ELR (cell line): ENCODE measurements at places on chromosomes 2 and 18.
A peak's percentile ranks its signal among the peaks of the same experiment; 100 is the strongest.

- peak; percentile 6 for DNase-seq
Observed at GRCh38 chr2:7685342-7686015, 768.3 kb downstream of the RNF144A start.

GRCh38 chr2:221050020-221050795 lies 521.9 kb downstream of the EPHA4 start:
- DNase-seq: no peak

DNA sequence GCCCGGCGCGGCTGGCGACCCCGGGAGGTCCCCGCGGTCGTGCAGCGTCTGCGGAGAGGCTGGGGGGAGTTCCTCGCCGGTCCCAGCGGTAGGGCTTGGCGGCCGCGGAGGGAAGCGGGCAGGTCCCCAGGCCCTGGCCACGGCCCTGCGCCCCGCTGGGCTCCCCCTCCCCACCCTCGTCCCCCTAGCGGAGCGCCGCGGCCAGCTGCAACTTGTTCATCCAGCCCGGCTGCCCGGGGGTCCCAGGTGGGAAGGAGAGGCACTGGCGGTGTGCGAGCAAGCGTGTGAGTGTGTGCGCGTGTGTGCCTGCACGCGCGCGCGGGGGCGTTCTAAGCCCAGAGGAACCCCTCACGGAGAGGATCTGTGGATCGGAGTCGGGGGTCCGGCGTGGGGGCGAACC lies 1.3 kb downstream of the PTPRM start:
- DNase-seq: peak; percentile 57

GRCh38 chr2:226526716-226527115 lies 272.9 kb downstream of the IRS1 start:
- no peak for DNase-seq

DNA sequence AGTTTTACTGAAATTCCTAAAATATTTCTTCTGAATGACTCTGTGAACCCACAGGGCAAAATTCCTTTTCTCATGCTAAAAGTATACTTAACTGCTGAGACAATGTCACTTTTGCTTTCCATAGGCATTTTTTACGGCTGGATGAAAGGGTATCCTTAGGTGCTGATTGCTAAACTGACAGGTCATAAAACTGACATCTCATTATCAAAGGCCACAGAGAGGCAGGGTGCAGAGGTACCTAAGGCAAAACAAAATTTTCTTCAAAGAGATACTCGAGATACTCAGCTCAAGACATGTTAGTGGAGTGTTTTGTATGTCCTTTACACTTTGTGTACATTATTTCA lies 62.0 kb upstream of the WDR75 start:
- peak; percentile 88 for DNase-seq

GRCh38 chr2:106816974-106817373 lies 69.0 kb downstream of the ST6GAL2 start:
- no peak for DNase-seq

DNA sequence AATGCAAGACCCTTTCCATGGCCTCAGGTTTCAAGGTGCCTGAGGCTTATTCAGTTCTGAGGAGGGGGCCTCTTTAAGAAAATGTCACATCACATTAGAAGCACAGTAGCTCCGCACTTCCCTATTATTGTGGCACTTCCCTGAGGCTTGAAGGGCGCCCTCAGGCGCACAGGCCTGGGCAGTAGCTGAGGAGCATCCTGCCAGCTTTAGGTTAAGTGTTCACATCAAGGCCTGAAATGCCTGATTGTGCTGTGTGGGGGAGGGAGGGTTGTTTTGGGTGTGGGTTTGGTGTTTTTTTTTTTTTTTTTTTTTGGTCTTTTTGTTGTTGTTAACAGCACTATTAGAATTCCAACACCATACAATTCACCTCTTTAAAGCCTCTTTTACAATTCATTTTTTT lies 107.9 kb downstream of the CABLES1 start:
- DNase-seq: no peak

GRCh38 chr2:4483050-4483449 lies 779.7 kb downstream of the DCDC2C start:
- no peak for DNase-seq

DNA sequence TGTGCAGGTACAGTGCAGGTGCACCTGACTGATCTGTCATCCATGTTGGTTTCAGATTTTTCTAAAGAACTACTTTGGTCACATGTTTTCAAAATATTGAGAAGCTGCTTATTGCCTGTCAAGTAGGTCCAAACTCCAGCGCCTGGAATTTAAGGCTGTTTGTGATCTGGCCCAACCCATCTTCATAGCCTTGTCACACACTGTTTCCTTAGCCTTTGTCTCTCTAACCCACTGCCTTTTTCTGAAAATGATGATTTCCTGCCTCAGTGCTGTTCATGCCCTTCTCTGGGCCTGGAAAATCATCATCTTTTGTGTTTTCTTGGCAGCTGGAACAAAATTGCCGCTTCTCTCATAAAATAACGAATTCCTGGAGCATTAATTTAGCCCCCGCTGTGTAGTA lies 7.2 kb downstream of the LIMS1 start:
- no peak for DNase-seq

DNA sequence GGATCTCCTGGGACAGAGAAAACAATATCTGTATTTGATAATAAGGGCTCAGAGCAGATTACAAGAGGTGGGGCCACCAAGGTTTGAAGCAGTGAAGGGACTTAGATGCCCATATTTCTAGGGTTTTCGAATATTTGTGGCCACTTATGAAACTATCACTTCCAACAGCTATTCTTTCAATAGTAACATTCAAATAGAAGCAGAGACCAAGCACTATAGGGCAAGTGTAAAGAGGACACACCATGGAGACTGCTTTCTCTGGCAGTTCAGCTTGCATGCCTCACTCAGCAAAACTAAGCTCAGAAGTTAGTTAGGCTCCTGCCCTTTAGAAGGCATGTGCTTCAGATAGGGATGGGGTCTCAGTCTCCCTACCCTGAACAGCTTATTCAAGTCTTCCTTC lies 10.3 kb downstream of the PSTPIP2 start:
- no peak for DNase-seq

DNA sequence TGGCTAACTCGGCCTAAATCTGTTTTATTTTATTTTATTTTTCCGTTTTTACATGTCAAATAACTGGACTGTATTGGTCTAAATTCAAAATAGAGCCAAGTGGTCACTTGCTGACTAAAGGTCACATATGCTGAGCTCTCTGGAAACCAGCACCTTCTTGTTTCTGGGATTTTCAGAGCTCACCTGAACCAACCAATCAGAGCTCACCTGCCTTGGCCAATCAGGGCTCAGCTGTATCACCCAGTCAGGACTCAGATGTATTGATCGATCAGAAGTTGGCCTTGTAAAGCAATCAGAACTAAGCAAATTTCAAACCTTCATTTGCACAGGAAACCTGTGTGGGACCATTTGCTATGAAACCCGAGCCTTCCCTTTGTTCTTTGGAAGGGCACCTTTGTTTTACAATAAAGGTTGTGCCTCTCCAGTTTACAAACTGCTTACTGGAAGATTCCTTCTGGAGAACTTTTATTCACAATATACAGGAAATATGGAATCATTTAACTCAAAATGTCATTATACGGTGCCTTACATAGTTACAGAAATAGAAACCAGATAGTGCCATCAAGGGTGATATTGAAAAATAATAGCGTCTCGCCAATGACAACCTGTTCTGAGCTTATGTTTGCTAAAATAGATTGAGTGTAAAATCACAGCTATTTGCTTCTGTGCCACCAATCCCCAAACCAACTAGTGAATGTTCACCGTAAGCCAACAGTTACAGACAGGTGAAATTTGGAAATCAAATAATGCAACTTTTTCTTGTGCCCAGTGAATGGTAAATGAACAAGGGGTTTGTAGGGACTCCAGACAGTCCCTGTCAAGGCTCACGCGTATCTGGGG lies 17.3 kb upstream of the PSD4 start:
- no peak for DNase-seq
